Activated CD8-positive, alpha-beta memory T cell treated with anti-CD3 and anti-CD28 coated beads, Interleukin-2, amount 10 ng/mL, durations not matched to agents 7 days and 5 days (primary cell): ENCODE measurements at places on chromosomes 12 and 14. TPM values are rescaled to one million over a fixed set of nuclear protein-coding genes. Genes with fewer than 3 reads are reported as not detected.

The NXPH4 gene
- 0.68 TPM for total RNA-seq

The IGFBP6 gene
- total RNA-seq: 3.9 TPM

The SOAT2 gene
- 1.1 TPM for total RNA-seq

The OTX2 gene
- total RNA-seq: not detected

The SPIC gene
- not detected for total RNA-seq

The KCNH3 gene
- total RNA-seq: 1.2 TPM

The CCNB1IP1 gene
- 39.5 TPM for total RNA-seq

The FAM90A1 gene
- 0.14 TPM for total RNA-seq

The RDH5 gene
- total RNA-seq: 14.4 TPM

The KRT73 gene
- total RNA-seq: not detected

The DNAAF2 gene
- total RNA-seq: 8.7 TPM

The DBX2 gene
- not detected for total RNA-seq

The CLEC9A gene
- not detected for total RNA-seq

The TRIM9 gene
- total RNA-seq: 0.56 TPM

The ARID4A gene
- total RNA-seq: 32.2 TPM
